ENCODE measurements at places on chromosomes 16 and 17.
A peak's percentile ranks its signal among the peaks of the same experiment; 100 is the strongest.

DNA sequence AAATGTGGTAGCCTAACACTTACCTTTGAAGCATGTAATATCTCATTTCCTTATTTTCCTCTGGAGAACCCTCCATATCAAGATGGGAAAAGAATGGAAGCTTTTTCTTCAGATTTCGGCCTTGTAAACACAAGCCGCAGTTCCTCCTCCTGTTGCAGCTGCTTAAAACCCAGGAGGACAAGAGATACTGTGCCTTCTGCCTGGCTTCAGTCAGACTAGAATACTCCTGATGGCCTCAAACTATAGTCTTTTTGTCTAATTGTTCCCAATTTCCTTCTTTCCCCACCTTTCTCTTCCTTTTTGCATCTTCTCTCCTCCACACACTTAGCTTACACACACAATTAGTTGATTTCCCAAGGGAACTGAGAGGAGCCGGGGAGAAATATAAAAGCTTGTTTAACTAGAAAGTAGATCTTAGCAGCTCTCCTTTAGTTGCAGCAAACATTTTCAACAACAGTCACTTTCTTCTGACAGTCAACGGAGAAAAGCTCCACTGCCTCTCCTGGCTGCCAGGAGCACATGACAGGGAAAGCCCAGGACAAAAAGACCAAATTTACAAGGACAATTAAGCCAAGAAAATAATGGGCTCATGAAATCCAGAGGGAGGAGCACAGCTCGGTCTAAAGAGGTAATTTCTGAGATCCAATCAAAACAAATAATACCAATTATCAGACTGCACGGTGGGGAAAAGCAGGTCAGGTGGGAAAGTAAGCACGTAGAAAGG, 76.4 kb upstream of the C17orf78 start:
- DNase-seq, result no peak

GRCh38 chr17:74736513-74737298, at the start of gene RAB37:
Gene RAB37 (plus strand): TSS chr17:74737256. CDS start chr17:74737273, 17 bp downstream.
- DNase-seq, result no peak

- no peak for DNase-seq
These were observed 136.7 kb upstream of the NUDT7 start for GRCh38 chr16:77585379-77586251.

DNA sequence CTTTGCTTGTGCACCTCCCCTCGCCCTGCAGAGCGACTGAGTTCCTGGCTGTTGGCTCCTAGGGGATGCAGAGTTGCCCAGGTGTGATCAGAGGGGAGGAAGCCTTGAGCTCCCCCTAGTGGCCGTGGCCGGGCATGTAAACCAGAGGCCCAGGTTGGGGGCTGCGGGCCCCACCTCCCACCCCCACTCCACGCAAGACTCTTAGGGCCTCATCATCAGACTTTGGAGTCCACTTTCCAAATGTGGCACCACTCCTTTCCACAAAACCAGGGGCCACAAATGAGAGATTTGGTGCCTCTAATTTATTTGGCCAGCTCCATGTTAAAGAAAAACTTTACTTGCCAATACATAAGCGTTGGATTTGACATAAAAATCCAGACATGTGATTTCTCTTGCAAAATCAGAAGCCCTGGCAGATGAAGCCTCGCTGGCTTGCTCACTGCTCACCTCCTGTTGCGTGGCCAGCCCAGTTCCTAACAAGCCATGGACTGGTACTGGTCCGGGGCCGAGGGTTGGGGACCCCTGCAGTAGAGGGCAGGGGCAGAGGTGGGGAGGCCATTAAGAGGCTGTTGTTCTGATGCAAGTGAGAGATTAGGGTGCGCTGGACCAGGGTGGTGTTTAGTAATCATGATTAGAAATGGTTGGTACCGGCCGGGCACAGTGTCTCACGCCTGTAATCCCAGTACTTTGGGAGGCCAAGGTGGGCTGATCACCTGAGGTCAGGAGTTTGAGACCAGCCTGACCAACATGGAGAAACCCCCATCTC, 28.7 kb upstream of the GAS7 start:
- no peak for DNase-seq

DNA sequence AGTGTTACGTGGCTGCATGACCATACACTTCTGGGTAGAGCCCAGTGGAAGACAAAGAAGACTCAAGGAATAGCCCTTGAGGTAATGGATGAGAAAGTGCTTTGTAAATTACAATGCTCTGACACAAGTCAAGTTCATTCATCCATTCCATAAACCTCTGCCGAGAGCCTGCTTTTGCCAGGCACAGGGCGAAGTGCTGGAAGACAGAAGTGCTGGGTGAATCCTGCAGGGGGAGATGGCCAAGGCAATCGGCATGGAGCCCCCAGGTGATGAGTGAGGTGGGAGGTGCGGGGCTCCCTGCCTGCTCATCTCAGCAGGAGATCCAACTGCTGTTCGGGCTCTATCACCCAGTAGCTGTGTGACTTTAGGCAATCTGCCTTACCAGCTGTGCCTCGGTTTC, 2.8 kb upstream of the SOCS3 start:
- no peak for DNase-seq

DNA sequence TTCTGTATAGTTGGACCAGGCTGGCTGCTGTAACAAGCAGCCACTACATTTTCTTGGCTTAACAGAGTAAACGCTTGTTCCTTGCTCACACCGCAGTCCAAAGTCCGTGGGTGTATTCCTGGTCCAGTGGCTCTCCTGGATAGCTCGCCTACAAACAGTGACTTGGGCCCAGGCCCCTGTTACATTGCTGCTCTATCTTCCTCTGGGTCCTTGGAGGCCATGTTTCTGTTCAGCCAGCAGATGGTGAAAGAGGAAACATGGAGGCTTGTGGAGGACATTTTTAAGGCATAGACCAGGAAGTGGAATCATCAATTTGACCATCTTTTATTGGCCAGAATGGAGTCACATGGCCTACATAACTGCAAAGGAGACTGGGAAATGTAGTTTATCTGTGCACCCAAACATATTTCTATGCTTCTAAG, 55.1 kb downstream of the ATP2C2 start:
- DNase-seq, result peak; percentile 9

DNA sequence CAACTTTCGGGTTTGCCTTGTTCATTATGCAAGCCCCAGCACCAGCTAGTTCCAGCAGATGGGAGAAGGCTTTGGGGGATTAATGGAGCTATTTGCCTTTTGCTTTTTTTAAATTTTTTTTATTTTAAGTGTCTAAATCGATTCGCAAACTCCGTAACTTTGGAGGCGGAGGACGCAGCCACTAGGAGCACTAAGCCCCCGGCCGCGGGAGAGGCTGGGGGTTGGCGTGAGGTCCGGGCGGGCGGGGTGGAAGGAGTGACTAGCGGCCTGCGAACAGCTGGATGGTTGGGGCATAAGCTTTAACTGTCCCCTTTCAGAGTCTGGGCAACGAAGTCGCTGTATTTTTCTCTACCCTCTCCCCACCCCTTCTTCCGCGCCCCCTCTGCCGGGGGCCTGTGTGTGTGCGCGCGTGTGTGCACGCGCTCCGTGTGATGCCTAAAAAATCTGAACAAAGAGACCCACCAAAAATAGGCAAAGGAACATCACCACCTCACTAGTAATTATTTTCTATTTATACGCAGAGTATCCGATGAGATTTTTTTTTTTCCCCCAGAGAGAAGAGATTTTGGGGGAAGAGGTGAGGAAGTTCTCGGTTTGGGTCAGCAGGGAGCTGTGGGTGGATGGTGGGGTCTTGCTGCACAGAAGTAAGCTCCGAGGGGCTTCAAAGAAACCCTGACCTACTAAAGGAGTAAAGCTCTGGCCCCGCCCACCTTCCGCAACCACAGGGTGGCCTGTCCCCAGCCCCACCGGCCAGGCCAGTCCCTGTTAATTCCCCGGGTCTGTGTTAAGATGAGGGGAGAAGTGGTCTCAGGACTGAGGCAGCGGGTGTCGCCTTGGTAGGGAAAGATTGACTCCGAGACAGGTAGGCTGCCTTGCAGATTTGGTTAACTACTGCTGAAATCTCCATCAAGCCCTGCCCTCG, 2.3 kb downstream of the SHISA9 start:
- no peak for DNase-seq

GRCh38 chr17:50099003-50099402, 3.9 kb downstream of the PDK2 start:
- DNase-seq, result no peak

- peak; percentile 39 for DNase-seq
These were observed 69.2 kb upstream of the ALOX12 start for GRCh38 chr17:6926667-6927066.

DNA sequence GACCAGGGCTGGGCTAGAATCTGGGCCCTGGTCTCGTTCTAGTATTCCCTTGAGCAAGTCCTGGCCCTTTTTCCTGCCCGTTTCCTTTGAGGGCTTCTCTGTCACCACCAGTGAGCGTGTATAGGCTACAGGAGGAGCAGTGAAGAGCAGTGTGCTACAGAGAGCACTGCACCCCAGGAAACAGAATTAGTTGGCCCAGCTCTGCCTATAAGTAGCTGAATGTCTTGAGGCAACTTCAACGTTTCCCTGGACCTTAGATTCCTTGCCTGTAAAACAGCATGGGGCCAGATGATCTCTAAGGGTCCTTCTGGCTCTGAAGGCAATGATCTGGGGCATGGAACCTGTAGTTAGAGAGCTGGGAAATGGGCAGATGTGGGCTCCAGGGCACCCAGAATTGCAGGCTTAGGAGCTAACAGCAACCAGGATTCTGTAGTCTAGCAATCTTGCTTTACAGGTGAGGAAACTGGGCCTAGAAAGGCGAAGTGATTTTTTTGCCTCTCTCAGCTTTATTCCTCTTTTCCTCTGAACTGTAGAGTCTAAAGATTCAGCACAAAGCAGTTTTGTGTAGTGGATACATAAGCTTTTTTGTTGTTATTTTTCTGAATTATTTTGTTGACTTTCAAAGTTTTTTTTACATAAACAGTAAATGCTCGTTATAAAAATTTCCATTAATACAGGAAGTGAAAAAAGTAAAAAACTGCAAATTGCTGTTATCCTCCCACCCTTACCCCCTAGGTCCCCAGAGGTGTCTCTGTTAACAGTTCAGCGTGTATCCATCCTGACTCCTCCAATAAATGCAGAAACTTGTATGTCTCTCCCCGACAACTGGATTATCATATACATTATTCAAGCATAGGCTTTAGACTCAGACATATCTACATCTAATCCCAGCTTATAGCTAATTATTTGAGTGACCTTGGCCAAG, 1.7 kb upstream of the MYL4 start:
- no peak for DNase-seq

DNA sequence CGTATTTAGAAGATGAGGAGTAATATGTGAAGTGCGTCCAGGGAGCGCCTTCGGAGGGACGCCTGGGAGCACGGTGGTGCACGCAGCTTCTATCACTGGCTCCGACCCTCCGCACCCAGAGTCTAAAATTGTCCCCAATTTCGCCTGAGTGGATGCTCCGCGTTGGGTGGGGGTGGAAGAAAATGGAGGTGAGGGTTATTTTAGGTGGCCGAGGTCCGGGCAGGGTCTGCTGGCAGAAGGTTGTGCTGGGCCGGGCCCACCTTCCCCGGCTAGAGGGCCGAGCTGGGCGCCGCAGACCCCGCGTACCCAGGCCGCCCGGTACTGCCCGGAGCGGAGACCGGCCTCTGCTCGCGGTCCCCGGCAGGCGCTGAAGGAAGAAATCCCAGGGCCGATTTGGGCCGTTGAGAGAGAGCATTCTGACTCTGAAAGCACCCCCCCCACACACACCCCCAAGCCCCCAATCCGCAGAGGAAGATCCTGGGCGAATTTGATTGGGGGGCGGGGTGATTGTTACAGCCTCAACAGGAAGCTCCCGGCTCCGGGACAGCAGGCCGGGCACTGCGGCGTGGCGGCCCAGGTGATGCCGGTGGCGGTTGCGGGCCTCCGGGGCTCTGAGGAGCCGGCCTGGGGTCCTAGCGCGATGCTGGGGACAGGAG, 3.0 kb downstream of the BAHCC1 start:
- DNase-seq, result no peak

- DNase-seq, result peak; percentile 51
These were observed 13.4 kb upstream of the CRISPLD2 start for GRCh38 chr16:84806256-84806889.

DNA sequence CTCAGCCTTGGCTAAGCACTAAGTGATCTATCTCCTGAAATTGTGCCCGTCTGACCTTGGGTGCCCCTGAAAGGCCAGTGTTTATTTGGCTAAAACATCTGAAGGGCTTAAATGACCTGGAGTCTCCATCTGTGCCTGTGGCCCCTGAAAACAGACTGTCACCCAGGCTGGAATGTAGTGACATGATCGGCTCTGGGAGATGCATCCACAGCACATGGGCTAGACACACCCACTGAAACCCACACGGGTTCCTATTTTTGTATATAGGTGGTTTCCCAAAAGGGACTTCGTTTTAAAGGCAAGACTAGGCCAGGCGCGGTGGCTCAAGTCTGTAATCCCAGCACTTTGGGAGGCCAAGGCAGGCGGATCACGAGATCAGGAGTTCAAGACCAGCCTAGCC, 13.5 kb downstream of the CEP295NL start:
- DNase-seq, result no peak

GRCh38 chr16:80377096-80377956, 163.5 kb upstream of the DYNLRB2 start:
- no peak for DNase-seq

DNA sequence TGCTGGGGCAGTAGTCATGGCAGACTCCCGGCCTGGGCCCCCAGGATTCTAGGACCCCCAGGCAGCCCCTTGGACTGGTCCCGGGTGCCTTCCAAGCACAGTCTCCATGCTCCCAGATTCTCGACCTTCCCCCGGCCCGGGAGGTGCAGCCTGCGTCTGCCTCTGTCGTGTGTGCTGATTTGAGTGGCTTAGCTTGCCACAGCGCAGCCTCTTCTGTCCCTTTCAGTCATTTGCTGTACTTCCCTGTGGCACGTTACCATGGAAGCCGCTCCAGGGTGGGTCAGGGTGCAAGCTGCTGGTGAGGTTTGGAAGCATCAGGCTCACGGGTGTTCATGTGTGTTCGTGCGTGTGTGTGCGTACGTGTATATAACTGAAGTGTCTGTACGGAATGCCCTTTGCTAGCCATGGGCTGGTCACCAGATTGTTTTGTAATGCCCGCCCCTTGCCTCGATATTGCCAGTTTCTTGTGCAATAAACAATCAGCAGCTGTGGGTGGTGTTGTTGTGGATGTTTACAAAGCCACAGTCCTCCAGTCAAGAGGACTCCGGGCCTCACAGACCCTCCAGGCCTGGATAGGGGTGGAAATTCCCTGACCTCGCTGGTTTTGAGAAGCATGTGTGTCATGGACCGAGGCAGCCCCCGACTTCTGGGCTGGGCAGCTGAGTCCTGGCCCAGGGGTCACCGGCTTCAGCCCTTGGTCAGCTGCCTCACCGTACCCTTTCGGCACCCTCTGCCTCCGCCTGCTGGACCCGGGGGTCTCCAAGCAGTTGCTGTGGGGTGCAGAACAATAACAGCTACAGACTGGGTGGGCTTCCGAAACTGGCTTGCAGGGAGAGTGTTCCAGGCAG, 9.7 kb upstream of the CLEC18A start:
- DNase-seq, result no peak

- no peak for DNase-seq
These were observed 98.4 kb downstream of the XYLT1 start for GRCh38 chr16:17372386-17372785.
